Putamen (tissue), 1 donor: ENCODE measurements at places on chromosomes 12 and 14.

GRCh38 chr12:112252184-112252583, 126.8 kb downstream of the TRAFD1 start:
- DNase-seq: no peak

DNA sequence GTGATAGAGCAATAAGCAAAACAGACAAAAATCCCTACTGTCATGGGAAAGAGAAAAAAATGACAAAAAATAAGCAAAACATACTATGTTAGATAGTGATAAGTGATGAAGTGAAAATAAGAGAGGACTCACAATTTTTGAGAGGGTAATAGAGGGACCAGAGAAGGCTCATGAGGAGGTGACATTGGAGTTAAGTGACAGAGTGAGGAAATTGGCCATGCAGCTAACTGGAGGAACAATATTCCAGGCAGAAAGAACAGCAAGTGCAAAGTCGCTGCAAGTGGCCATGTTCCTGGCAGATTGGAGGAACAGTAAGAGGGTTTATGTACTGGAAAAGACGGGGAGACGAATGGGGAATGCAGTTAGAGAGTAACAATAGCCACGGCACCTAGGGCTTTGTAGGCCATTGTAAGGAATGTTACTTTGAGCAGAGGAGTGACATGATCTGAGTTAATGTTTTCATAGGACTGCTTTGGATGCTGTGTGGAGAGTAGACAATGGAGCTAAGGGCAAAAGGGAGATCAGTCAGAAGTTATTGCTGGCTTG, 1.4 kb upstream of the SAV1 start:
- DNase-seq: no peak

- DNase-seq: no peak
Measured at GRCh38 chr12:108839890-108840230, 17.5 kb downstream of the SSH1 start.

- no peak for DNase-seq
Measured at GRCh38 chr14:72201645-72202044, 269.4 kb downstream of the RGS6 start.

GRCh38 chr12:113119980-113120669, 15.4 kb downstream of the RASAL1 start:
- peak; percentile 71 for DNase-seq

DNA sequence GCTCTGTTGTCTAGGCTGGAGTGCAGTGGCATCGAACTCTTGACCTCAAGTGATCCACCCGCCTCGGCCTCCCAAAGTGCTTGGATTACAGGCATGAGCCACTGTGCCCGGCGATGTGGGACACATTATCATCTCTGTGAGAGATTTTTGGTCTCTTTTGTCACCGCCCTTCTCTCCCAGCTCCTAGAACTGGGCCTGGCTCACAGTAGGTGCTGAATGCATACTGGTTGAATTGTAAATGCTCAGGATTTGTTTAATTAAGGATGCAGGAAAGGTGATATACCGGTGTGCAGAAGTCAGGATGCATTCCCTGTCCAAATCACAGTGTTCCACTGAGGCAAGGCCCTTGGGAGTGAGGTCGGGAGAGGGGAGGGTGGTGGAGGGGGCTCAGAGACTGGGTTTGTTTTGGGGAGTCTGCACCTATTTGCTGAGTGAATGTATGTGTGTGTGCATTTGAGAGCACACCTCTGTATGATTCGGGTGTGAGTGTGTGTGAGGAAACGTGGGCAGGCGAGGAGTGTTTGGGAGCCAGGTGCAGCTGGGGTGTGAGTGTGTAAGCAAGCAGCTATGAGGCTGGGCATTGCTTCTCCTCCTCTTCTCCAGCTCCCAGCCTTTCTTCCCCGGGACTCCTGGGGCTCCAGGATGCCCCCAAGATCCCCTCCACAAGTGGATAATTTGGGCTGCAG, 1.0 kb upstream of the KRT18 start:
- DNase-seq: no peak

GRCh38 chr12:31959701-31960391, 631 bp downstream of the RESF1 start:
- peak; percentile 68 for DNase-seq

GRCh38 chr12:53852992-53853391, 85.6 kb upstream of the HOXC13 start:
- DNase-seq: no peak

GRCh38 chr12:92248977-92249376, 103.3 kb upstream of the BTG1 start:
- no peak for DNase-seq

- no peak for DNase-seq
Measured at GRCh38 chr14:85416771-85417170, 113.2 kb upstream of the FLRT2 start.

- DNase-seq: no peak
Measured at GRCh38 chr12:109548258-109548657, 25.0 kb downstream of the MMAB start.

DNA sequence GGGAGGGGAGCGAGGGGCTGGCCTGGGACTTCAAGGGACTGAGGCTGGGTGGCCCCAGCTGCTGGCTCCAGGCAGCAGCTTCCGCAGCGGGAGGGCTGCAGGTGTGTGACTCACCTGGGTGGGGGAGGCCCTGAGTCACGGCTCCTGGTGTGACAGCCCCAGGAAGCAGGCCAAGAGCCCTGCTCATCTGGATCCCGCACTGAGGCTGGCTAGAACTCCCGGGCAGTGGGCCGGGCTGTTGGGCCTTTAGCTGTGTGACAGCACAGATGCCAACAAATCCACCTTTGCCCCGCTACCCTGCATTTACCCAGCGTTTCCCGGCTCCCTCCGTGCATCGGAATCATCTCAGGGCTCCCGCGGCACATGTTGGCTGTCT, 180.0 kb upstream of the PRMT8 start:
- peak; percentile 68 for DNase-seq

GRCh38 chr14:23512156-23512555, 39.4 kb downstream of the ZFHX2 start:
- DNase-seq: peak; percentile 52

DNA sequence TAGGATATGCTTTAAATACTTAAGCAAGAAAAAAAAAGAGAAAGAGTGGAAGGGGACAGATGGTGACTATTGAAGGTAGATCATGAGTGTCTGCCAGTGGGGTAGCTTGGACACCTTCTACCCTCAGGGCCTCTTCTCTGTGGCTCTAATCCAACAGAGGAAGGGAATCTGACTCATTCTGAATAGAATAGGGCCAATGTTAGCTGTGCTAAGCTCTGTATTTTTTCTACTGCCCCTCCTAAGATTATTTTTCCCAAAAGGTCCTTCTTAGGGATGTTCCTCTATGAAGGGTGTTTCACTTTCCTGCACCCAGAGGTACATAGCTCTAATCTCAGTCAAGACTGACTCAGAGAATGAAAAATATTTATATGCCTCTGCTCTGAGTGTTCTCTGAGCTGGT, 25.6 kb downstream of the UNC79 start:
- DNase-seq: no peak

- DNase-seq: no peak
Measured at GRCh38 chr12:27595231-27595642, 71.2 kb downstream of the PPFIBP1 start.

DNA sequence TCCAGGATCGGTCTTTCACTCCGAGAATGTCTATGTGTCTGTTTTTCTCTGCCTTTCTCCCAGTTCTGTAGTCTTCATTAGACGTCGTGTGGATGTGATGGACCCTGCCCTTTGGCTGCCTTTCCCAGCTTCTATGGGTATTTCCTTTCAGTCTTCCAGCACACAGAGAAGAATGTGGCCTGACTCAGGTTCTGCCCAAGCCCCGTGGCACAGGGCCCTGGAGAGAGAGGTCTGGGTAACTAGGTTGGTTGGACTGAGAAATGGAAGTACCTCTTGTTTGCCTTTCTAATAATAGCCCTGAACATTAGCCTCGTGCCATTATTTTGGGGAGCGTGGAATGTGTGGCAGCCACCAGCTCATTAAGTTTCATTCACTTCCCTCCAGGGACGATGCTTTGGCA, 3.8 kb downstream of the FOXJ2 start:
- no peak for DNase-seq

DNA sequence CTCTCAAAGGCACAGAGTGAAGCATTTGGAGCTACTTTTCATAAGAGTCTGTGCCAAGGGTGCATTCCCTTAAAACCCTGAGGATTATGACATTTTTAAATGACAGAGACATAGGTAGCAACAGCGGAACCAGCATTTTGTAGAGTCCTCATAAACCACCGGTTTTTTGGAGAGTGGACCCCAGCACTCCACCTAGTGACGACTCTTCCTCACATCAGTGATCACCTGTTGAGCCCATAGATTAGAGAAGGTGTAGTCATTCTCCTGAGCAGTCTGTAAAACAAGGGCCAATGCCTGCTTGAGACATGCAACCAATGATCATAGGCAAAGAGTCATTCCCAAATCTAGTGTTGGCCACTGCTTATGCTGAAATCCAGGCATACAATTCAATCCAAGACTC, 399.1 kb downstream of the GXYLT1 start:
- no peak for DNase-seq

DNA sequence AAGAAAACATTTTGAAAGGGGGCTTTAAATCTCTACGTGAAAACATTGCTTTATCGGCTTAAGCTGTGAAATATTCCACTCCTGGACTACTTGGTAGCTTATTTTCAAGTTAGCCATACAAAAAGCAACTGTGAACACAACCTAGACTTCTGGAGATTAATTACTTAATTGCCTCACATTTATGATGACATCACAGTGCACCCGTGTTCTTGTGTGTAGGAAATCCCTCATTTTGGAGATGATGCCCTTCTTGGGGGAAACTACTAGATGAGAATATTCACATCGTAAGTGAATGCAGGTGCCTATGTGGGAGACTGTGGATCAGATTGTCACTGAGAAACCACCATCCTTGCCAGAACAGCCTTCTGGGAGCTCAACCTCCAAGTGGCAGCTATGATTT, 10.5 kb upstream of the B4GALNT3 start:
- DNase-seq: no peak

- DNase-seq: no peak
Measured at GRCh38 chr12:109310247-109311125, 1.4 kb upstream of the FOXN4 start.

DNA sequence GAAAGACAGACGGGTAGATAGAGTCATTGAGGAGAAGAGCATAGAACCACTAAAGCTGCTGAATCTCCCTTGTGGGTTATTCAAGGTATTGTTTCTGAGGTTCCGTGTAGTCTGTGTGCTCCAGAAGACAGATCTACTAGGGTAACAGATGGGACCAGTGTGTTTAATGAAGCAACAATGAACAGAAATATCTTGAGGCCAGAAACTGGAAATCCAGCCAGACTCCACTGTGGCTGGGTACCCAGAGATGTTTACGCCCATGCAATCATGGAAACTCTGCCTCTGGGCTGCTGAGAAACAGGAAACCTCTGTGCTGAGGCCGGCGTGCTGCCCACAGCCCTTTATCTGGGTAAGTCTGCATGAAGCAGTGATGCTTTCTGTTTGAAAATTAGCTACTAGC, 8.3 kb downstream of the PROX2 start:
- no peak for DNase-seq

DNA sequence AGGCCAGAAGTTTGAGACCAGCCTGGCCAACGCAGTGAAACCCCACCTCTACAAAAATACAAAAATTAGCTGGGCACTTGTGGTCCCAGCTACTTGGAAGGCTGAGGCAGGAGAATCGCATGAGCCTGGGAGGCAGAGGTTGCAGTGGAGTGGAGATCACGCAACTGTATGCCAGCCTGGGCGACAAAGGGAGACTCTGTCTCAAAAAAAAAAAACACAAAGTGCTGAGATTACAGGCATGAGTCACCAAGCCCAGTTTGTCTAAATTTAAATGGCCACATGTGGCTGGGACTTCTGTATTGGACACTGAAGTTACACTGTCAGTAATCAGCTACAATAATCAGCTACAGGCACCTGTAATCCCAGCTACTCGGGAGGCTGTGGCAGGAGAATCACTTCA, 100.9 kb upstream of the AEBP2 start:
- no peak for DNase-seq

DNA sequence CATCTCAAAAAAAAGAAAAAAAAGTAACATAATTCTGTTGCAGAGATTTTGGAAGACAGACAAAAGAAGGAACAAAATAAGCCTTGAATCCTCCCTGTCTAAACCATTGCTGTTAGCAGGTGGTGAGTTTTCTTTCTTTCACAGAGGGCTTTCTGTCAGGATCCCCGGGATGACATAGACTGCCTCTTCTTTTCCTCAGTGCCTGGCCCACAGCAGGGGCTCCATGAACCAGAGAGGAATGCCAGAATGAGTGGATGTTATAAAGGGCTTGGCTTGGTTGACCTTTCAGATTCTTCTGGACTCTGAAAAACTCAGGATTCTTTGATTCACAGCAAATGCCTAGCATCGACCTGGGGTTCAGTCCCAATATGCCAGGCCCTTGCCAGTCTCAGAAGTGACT, 45.8 kb upstream of the CORO1C start:
- no peak for DNase-seq

GRCh38 chr12:92412856-92413255, 267.2 kb upstream of the BTG1 start:
- no peak for DNase-seq

- no peak for DNase-seq
Measured at GRCh38 chr12:108340037-108340436, 926 bp upstream of the CMKLR1 start.

GRCh38 chr12:80498059-80498728, 54.2 kb downstream of the PTPRQ start:
- DNase-seq: no peak

DNA sequence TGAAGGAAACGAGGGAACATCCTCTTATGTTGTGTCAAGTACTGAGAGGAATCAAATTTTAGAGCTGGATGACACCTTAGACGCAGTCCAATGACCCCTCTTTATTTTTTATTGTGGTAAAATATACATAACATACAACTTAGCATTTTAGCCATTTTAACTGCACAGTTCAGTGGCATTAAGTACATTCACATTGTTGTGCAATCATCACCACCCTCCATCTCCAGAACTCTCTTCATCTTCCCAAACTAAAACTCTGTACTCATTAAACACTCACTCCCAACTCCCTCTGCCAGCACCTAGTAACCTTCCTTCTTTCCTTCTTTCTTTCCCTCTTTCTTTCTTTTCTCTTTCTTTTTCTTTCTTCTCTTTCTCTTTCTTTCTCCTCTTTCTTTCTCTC, 97.2 kb upstream of the SLC24A4 start:
- DNase-seq: no peak

DNA sequence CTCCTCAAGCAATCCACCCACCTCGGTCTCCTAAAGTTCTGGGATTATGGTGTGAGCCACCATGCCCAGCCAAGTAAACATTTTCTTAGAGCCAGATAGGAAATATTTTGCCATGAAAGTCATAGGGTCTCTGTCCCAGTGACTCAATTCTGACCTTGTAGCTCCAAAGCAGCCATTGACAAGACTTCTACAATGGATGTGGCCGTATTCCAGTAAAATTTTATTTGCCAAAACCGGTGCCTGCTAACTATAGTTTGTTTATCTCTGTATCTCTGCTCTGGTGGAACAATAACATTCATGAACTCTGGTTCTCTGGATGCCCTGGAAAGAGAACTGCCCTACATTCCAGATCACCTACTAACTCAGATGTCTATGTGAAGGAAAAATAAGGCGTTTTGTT, 54.6 kb upstream of the USP44 start:
- no peak for DNase-seq

GRCh38 chr12:56766535-56766934, 3.4 kb downstream of the HSD17B6 start:
- peak; percentile 28 for DNase-seq

- DNase-seq: no peak
Measured at GRCh38 chr14:49931523-49931922, 38.6 kb downstream of the ARF6 start.

- DNase-seq: no peak
Measured at GRCh38 chr12:30968211-30968610, 41.7 kb downstream of the TSPAN11 start.
